Activated CD4-positive, alpha-beta T cell treated with anti-CD3 and anti-CD28 coated beads for 36 hours (primary cell): ENCODE measurements at places on chromosomes 5 and 9. TPM values are rescaled to one million over a fixed set of nuclear protein-coding genes. Genes with fewer than 3 reads are reported as not detected.

DNA sequence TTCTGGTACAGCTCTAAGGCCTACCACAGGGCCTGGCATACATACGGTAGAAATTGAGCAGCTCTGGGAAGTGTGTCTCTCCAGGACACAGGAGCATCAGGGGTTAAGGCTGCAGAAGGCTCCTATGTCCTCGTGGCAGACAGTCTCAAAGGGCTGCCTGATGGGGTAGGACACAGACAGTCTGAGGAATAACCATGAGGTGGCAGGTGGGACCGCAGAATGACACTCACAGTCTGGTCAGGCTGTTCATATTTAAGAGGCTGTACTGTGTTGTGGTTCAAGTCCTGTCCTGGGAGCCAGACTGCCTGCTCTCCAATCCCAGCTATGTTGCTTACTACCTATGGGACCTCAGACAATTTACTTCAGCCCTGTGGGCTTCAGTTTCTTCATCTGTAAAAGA is 217.1 kb downstream of the TRIM32 start:
- no peak for DNase-seq

GRCh38 chr5:42390115-42390514 is 33.1 kb upstream of the GHR start:
- no peak for DNase-seq

GRCh38 chr5:113081881-113082546 is 105.4 kb downstream of the DCP2 start:
- no peak for DNase-seq

Gene ARID3C
- total RNA-seq: 0.66 TPM

DNA sequence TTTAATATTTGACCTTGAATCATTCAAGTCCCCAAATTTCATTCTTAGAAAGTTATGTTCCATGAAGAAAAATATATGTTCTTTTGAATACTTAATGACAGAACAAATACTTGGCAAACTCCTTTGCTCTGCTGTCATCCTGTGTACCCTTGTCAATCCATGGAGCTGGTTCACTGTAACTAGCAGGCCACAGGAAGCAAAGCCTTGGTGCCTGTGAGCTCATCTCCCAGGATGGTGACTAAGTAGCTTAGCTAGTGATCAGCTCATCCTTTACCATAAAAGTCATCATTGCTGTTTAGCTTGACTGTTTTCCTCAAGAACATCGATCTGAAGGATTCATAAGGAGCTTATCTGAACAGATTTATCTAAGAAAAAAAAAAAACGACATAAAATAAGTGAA is 65.4 kb downstream of the WDR41 start:
- no peak for DNase-seq
